ENCODE measurements at places on chromosomes 2 and 18. TPM values are rescaled to one million over a fixed set of nuclear protein-coding genes. Genes with fewer than 3 reads are reported as not detected.

The PKDCC gene
- total RNA-seq: 23.6 TPM

The METAP1D gene
- total RNA-seq: 3.1 TPM

The ASB18 gene
- total RNA-seq: not detected

The COLEC12 gene
- 1.6 TPM for total RNA-seq

The MYL1 gene
- total RNA-seq: not detected

The SCTR gene
- 1.4 TPM for total RNA-seq

The GKN1 gene
- total RNA-seq: not detected

The FAM98A gene
- 118 TPM for total RNA-seq

The BMP10 gene
- not detected for total RNA-seq

The CD8A gene
- not detected for total RNA-seq

The MAB21L4 gene
- not detected for total RNA-seq

The EGR4 gene
- not detected for total RNA-seq

The ABCG8 gene
- total RNA-seq: not detected
